ENCODE measurements at places on chromosomes 16 and 17.

DNA sequence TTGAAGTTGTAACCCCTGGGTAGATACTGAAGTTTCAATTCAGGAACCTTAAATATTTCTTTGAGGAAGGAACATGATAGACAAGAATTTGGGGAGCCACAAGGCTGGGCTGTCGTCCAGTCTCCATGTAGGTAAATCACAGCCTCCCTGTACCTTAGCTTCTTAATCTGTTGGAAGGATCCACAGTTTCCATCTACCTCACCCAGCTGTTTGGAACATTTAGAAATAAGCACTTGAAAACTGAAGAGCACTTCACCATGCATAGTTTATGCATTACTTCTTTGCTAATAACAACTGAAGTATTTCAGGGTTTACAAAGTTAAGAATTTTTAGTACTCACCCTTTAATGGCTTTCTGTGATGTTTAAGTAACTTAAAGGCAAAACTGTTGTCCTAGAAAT lies 17.2 kb downstream of the TXNDC11 start:
- no peak for DNase-seq

- DNase-seq = no peak
Measured at GRCh38 chr16:81453091-81453728, 8.6 kb downstream of the CMIP start.

- no peak for DNase-seq
Measured at GRCh38 chr16:14310519-14310991, 239.4 kb downstream of the MRTFB start.

DNA sequence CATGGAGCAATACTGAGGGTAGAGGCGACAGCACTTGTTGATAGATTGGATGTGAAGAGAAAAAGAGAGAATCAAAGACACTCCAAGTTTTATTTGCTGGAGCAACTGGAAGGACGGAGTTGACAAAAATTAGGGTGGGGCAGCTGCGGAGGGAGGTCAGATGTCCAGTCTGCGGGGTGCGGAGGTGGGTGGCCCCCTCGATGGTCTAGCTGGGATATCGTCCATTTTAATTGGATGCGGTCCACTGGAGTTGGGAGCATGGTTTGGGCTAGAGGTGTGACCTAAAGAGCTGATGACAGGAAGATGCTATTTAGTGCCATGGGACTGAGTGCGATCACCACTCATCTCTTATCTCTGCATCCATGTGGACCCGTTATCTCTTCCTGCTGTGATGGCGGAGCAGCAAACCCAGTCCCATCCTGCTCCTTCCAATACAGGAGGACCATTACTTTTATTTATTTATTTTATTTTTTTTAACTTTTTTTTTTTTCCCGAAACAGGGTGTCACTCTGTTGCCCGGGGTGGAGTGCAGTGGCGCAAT lies 48.3 kb upstream of the CBX4 start:
- no peak for DNase-seq

DNA sequence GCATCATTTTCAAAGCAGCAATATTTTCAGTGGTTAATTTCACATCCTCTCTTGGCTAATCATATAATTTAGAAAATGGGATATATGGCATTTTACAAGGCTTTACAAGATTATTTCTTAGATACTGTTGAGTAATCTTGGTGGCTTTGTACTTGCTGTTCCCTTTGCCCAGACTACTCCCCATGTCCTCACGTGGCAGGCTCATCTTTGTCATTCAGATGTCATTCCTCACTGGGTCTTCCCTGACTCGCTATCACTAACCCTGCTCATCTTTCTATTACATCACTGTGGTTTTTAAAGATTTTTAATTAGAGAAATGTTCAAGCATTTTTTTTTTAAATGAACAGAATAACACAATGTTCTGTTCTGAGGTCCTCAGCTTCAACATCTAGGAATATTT lies 240.0 kb upstream of the IRX5 start:
- no peak for DNase-seq

DNA sequence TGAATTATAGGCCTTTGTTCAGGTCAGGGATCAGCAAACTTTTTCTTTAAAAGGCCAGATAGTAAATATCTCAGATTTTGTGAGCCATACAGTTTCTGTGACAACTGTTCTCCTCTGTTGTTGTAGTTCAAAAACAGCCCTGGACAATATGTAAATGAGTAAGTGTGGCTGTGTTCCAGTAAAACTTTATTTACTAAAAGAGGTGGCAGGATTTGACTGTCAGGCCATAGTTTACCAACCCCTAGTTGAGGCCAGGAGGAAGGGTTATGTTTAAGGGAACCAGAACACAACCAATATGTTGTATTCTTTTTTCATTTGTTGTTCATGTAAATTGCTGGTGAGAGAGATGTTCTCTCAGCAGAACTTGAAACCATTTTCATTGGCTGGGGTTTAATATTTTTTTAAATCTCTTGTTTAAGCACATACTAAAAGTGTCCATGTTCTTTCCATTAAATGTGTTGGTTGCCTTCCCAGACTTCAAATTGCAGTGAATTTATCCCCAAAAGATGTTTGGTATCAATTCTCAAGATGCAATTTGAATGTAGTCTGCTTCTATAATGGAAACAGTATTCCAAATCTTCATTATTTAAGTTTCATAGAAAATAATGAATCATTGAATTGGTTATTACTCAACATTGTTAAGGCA lies 260.3 kb downstream of the FTO start:
- DNase-seq = no peak
